ENCODE measurements at places on chromosomes 3 and 15.

DNA sequence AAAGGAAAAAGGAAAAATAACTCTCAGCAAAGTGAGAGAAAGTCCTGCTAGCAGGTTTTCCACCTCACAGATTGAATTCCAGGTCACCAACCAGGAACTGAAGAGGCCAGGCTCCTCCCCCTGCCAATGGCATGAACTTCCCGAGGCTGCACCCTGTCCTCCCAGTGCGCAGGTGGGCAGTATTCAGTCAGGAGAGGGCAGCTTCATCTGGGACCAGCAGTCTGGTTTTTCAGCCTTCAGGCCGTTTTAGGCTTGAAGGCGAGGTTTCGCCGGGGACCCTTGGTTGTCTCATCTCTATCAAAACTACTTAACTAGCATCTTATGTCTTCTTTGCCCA, 41.2 kb downstream of the TRAT1 start:
- DNase-seq, result no peak

DNA sequence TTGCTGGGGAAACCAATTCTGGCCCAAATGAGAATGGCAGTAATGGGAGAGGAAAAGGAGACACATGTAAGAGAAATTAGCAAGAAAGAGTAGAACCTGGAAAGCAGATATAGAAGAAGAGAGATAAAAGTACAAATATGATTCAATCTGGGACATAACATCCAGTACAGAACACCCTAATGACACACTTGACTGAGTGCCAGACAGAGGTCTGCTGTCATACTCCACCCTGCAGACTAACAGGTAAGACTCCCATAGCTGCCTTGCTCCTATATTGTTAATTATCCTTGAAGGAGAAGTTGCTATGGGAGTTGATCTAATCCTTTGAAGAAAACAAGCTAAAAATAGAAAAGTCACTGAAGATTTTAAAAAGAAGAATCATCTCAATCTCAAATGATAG, 21.1 kb downstream of the CCPG1 start:
- no peak for DNase-seq

DNA sequence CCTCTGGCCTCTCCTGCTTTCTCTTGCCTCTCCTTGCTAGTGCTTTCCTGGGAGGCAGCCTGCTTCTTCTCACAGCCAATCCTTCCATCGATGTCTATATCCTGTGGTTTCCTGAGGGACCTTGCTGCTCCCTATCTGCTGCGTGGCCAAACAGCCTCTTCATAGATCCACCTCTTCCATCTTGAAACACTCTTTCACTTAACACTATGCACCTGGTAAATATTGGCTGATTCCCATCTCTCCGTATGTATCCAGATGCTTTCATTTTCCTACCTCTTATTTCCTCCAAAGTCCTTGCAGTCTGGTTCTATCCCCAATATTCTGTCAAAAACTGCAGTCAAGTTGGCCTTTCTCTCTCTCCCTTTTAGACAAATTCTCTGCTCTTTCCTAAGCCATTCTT, 205.2 kb upstream of the CFAP20DC start:
- no peak for DNase-seq

- peak; percentile 30 for DNase-seq
Observed at GRCh38 chr15:33737687-33738601, 230.4 kb upstream of the CHRM5 start.

DNA sequence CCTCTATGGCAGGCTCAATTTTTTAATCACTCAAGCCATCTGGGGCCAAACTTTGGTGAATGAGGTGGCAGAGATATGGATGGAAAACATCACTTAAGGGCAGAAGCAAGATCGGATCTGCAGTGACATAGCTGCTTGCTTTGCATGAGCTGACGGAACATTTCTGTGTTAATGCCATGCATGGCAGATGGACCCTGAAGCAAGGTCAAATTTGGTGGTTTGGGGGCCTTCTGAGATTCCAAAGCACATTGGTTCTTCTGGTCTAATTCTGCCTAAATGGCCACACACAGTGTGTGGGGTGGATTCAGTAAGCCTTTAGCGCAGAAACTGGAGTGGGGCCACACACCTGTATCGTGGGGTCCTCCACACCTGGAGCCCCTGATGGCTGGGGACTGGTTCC, 38.3 kb upstream of the BCL2L10 start:
- no peak for DNase-seq
